Neural crest cell (in vitro differentiated cells): ENCODE measurements at places on chromosomes 3 and 15. TPM values are rescaled to one million over a fixed set of nuclear protein-coding genes. Genes with fewer than 3 reads are reported as not detected.
A peak's percentile ranks its signal among the peaks of the same experiment; 100 is the strongest.

DNA sequence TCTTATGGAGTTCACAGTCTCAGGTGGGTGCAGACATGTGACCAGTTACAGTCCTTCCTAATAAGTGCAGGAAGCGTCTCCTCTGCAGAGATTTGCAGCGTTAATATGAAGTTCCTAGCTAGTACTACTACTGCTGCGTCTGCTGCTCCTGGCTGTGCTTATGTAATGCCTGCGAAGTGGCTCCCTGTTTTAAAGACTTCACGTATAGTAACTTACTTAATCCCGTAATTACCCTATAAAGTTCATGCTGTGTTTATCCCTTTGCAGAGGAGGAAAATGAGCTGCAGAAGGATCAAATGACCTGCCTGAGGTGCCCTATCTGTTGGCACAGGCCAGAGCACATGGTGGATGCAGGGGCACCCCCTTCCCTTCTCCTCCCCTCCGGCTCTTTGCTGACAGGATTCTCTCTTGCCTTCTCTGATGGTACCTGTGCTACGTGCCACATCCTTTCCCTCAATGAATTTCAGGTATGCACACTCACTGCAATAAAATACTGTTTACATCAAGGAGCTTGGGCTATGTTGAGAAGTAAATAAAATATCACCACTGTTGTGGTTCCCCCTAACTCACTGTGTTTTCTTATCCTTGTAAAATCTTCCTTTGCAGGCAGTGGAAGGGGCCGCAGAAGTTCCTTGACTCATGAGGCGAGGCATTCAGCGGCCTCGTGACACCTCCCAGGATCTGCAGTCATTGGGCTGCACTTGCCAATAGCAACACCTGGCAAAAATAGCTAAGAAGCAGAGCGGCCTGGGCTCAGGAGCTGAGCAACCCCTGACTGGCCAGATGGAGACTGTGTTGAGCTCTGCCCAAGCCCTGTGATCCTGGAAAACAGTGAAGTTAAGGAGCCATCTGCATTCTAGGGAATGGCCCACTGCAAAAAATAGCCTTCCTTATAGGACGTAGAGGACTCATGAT, 188.9 kb upstream of the ATP10A start:
- DNase-seq = no peak

DNA sequence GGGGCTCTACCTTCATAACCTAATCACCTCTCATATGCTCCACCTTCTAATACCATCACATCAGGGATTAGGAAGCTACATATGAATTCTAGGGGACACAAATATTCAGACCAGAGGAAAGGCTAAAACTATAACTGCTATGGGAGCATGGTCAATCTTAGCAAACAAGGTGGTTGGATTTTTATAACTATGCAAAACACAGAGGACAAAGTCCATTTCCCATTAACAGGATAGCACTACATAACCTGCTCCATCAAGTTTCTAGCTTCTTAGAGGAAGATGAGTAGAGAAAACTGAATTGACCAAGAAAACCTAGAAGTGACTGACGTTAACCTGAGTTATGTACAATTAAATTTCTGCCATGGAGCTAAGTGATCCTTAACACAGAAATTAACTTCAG, 398.6 kb downstream of the TBL1XR1 start:
- DNase-seq = no peak

The IRAK2 gene
- 0.39 and 0.44 TPM in 2 replicates for total RNA-seq

GRCh38 chr3:114694251-114694650, 400.4 kb downstream of the TIGIT start:
- DNase-seq = no peak

The PAQR5 gene
- total RNA-seq = 0.16 and 0.21 TPM in 2 replicates

GRCh38 chr3:111392894-111393398, 149.1 kb upstream of the CD96 start:
- no peak for DNase-seq

DNA sequence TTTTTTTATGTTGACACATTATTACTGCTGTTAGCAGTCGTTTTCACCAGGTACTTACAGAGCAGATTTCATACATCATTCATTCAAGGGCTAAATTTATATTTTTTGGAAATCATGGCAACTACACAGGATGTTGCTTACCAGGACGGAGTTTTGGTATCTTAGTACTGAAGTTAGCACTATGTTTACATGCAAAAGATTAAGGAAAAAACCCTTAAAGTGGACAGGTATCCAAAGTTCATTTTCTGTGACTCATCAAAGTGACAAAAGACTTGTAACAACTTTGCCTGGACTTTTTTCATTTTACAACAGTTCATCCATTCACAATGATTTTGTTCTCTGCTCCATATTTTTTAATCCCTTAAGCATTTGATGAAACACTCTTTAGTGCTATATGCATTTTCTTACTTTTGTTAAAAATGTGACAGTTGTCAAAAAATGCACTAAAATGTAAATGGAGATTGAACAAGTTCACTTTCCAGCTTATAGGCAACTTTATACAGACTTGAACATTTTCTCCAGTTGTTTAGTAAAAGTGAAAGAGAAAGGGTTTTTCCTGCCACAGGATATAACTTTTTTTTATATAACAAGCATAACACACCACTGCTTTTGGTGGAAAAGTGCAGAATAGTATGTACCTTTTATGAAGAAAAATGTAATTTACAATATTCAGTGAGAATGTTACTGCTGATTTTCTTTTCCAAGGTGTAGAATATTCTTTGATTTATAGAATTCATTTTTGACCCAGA, 104.1 kb downstream of the STT3B start:
- DNase-seq = no peak

The STAC gene
- 0.93 and 1.3 TPM in 2 replicates for total RNA-seq

DNA sequence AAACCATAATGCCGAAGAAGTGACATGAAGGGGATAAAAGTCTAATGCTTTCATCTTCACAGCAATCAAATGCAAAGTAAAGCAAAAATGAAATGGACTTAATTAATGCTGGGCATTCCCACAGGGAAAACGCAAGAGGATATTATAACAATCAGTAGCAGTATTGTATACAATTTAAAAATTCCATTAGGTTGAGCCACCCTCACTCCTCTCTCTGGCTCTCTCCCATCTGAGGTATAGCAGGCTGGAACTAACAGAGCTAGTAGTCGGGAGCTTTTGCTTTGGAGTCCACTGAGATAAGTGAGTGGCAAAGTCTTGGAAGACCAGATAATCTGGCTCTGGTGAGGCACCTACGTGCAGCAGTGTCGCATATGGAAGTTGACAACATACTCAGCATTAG, 33.9 kb downstream of the DET1 start:
- no peak for DNase-seq

The IGF2BP2 gene
- 141 and 144 TPM in 2 replicates for total RNA-seq

The KIF7 gene
- 15.6 and 16.2 TPM in 2 replicates for total RNA-seq

DNA sequence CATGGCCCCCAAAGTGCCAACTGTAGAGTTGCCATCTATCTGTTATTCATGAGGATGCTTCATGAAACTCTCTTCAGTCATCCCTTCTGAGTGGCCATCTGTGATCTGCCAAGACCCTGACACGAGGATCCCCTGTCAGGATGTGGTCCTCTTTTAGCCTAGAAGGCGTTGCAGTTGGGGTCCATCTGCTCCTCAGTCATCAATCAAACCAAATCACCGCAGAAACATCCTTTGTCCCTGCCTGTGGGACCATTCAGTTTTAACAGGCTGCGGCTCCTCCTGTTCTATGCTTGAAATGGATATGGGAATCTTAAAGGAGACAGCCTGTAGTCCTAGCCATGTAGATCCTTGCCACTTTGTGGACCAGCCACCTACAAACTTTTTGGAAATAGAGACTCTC, 5.9 kb upstream of the RPS27L start:
- DNase-seq = no peak

DNA sequence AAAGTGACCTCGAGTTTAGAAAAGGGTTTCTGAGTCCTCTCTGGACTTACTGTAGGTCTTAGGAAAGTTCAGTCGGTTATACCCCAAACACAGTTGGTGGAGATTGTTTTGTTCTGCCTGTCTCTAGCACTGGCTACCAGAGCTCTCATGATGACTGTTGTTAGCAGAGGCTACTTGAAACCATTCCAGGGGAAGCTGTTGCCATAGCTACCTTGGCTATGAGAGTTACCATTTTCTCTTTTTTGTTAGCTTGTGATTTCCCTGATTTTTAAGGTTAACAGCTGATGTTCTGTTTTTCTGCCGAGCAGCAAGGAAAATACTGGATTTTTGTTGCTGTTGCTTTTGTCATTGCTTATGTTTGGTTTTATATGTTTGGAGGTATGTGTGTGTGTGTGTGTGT, 26.7 kb downstream of the ABHD2 start:
- no peak for DNase-seq

- DNase-seq = no peak
These were observed 631.1 kb upstream of the CFAP20DC start for GRCh38 chr3:59680919-59681318.

- no peak for DNase-seq
These were observed 151.6 kb downstream of the ADAMTS9 start for GRCh38 chr3:64536166-64536565.

DNA sequence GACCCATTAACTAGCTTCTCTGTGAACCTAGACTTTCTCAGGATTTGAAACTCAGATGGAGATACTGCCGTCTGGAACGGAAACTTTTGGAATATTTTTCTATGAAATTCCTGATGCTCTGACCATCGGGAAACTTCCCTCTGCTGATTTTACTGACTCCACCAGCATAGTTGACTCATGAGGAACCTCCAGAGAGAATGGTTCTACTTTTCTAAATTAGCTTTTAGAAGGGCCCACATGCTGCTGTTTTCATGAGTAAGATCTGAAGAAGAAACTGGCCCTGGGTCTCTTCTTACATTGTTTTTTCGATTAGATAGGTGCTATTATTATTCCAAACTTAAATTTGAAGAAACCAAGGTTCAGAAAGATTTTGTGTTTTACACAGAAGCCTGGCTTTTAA, 326.3 kb upstream of the NR2E3 start:
- no peak for DNase-seq

The GOLGA6D gene
- total RNA-seq = not detected in 2 replicates

The RHCG gene
- total RNA-seq = not detected in 2 replicates

- DNase-seq = no peak
These were observed 2.6 kb downstream of the ATP8B4 start for GRCh38 chr15:50116477-50116876.

GRCh38 chr3:175608356-175608755, 749.2 kb downstream of the NAALADL2 start:
- no peak for DNase-seq

The ACTC1 gene
- total RNA-seq = 2.4 and 2.8 TPM in 2 replicates

The EOMES gene
- not detected in 2 replicates for total RNA-seq

DNA sequence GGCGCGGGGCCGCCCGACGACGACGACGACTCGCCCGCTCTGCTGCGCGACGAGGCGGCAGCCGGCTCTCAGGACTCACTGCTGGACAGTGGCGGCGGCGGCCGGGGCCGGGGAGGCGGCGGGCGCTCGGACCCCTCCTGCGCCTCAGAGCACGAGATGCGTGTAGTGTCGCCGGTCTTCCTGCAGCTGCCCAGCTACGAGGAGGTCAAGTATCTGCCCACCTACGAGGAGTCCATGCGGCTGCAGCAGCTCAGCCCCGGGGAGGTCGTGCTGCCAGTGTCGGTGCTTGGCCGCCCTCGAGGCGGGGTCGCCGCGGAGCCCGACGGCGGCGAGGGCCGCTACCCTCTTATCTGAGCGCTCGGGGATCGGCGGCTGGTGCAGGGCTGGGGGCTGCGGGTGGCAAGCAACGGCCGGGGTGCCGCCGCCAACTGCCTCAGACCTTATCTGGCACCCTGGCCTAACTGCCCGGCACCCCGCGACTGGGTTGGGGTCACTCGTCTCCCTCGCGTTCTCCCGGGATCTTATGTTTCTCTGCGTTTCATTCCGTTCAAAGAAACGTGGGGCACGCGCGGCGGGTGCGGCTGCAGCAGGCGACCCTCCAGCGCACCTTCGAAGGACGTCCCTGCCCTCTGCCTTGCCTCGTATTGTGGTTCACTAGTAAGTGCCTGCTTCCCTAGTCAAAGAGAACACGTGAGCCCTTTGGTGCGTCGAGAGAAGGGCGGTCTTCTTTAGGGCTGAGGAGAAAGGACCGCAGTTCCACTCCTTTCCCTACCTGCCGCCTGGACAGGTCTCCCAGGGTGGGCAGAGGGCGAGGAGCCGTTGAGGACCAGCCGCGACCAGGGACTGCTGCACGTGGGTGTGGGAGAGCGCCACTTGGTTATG, 1.0 kb downstream of the C3orf80 start:
- DNase-seq = peak; percentile 20

DNA sequence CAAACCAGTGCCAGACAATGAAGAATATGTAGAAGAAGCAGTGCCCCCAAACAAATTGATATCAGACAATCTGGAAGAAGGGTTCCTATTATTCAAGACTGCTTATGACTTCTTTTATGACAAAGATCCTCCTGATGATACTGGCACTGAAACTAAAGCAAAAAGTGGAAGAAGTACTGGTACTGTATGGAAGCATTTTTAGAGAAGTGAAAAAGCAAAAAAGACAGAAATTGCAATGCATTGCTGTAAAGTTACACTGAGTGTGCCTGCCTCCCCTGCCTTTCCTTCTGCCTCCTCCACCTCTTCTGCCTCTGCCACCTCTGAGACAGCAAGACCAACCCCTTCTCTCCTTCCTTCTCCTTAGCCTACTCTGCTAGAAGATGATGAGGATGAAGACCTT, 167.6 kb downstream of the PLCL2 start:
- DNase-seq = no peak

The EAF2 gene
- 4.0 and 4.2 TPM in 2 replicates for total RNA-seq

The TLR9 gene
- 0.16 TPM in 1 of 2 replicates, not detected in the other for total RNA-seq

- DNase-seq = no peak
These were observed 604.8 kb downstream of the UNC13C start for GRCh38 chr15:54582863-54583643.

- DNase-seq = no peak
These were observed 26.6 kb upstream of the PSTPIP1 start for GRCh38 chr15:76968306-76968705.

GRCh38 chr3:52851348-52851747, 16.5 kb upstream of the MUSTN1 start:
- peak; percentile 53 for DNase-seq

The PLA2G4D gene
- not detected in 2 replicates for total RNA-seq

The GOLGA6A gene
- total RNA-seq = not detected in 2 replicates
